ENCODE measurements at places on chromosomes 12 and 14.

DNA sequence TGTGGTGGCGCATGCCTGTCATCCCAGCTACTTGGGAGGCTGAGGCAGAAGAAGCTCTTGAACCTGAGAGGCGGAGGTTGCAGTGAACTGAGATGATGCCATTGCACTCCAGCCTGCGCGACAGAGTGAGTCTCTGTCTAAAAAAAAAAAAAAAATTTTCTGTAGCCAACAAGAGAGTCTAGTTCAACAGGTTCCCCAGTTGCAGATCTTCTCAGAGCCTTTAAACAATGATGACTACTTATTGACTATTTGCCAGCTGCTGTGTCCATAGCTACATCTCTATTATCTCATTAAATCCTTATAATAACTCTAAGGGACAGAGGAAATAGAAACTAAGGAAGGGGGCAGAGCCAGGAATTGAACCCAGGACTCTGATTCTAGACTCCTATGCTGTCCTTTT lies 15.2 kb upstream of the MYL2 start:
- H3K27ac ChIP-seq = no peak overlapping the region
- H3K27me3 ChIP-seq = no peaks in the 10 kb centered on the region
- peaks cover 32% of the 10 kb centered on the region for H3K4me1 ChIP-seq
- H3K36me3 ChIP-seq = no peaks in the 10 kb centered on the region
- H3K4me3 ChIP-seq = no peak overlapping the region
- DNase-seq = no peak

- no peak overlapping the region for H3K27ac ChIP-seq
- H3K27me3 ChIP-seq = no peaks in the 10 kb centered on the region
- peaks cover 3% of the 10 kb centered on the region for H3K36me3 ChIP-seq
- no peak overlapping the region for H3K4me3 ChIP-seq
- no peak for DNase-seq
Measured at GRCh38 chr12:57719777-57720605, 18.6 kb downstream of the AGAP2 start.

- no peak for DNase-seq
- peaks cover 59% of the 10 kb centered on the region for H3K36me3 ChIP-seq
- H3K27ac ChIP-seq = no peak overlapping the region
- peaks cover 6% of the 10 kb centered on the region for H3K4me1 ChIP-seq
Measured at GRCh38 chr12:108800591-108800990, 56.8 kb downstream of the SSH1 start.

DNA sequence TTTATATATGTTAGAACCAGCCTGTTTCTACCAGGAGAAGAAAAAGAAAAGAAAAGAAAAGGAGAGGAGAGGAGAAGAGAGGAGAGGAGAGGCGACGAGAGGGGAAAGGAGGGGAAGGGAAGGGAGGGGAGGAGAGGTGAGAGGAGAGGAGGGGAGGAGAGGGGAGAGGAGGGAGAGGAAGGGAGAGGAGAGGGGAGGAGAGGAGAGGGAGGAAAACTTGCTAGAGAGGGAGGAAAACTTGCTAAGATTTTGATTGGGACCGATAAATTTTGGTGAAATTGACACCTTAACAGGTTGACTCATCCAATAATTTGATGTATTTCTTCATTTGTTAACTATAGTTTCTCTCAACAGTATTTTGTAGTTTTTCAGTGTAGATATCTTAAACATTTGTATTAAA lies 164.0 kb upstream of the SYT1 start:
- peaks cover 25% of the 10 kb centered on the region for H3K4me1 ChIP-seq
- H3K27me3 ChIP-seq = no peaks in the 10 kb centered on the region
- H3K36me3 ChIP-seq = no peaks in the 10 kb centered on the region
- H3K27ac ChIP-seq = no peak overlapping the region
- H3K4me3 ChIP-seq = no peak overlapping the region

DNA sequence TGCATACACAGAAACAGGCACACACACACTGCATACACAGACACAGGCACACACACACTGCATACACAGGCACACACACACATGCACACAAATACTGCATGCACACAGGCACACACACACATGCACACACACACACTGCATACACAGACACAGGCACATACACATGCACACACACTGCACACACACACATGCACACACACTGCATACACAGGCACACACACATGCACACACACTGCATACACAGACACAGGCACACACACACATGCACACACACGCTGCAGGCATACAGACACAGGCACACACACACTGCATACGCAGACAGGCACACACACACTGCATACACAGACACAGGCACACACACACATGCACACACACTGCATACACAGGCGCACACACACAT lies 32.7 kb upstream of the BTBD6 start:
- H3K4me3 ChIP-seq = no peak overlapping the region
- H3K27me3 ChIP-seq = no peaks in the 10 kb centered on the region
- DNase-seq = no peak
- no peak overlapping the region for H3K27ac ChIP-seq
- H3K4me1 ChIP-seq = no peaks in the 10 kb centered on the region

DNA sequence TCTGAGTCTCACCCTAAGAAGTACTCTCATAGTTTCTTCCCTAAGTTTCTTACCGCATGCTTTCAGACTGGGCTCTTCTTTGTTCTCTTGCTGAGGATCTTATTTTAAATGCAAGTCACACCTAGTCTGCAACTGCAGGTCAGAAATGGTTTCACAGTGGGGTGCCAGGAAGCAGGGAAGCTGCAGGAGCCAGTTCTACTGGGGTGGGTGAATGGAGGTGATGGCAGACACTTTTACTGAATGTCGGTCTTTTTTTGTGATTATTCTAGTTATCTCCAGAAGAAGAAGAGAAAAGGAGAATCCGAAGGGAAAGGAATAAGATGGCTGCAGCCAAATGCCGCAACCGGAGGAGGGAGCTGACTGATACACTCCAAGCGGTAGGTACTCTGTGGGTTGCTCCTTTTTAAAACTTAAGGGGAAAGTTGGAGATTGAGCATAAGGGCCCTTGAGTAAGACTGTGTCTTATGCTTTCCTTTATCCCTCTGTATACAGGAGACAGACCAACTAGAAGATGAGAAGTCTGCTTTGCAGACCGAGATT lies 1.7 kb downstream of the FOS start:
- H3K36me3 ChIP-seq = peaks cover 16% of the 10 kb centered on the region
- H3K27me3 ChIP-seq = no peaks in the 10 kb centered on the region
- peak overlapping the region; percentile 97 for H3K4me3 ChIP-seq

DNA sequence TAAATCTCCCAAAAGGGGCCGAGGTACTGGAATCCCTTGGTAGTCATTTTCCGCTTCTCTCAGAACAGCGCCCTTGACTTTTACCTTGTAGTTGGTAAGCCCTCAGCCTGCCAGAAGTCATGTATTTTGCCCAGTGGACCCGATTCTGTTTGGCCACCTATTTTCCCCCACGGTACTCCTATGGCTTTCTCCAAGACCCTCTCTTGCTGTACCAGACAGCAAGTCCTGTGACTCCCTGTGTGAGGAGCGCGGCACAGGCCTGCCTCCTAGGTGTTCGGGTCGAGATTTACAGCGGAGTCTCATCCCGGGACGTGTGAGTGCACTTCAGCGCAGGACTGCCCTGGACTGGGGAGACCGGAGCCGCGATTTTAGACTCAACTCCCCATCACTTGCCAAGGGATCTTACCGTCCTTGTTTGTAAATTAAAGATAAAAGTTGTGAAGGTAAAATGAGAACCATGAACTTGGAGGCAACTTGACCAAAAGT lies 1.1 kb upstream of the MBD6 start:
- H3K27me3 ChIP-seq = no peaks in the 10 kb centered on the region
- peak overlapping the region; percentile 85 for H3K27ac ChIP-seq
- no peak for DNase-seq
- H3K4me3 ChIP-seq = no peak overlapping the region
- H3K36me3 ChIP-seq = peaks cover 15% of the 10 kb centered on the region

GRCh38 chr12:32451816-32452215 lies 52.5 kb downstream of the FGD4 start:
- H3K4me1 ChIP-seq = peaks cover 54% of the 10 kb centered on the region
- no peak overlapping the region for H3K4me3 ChIP-seq
- no peak overlapping the region for H3K27ac ChIP-seq
- no peak for DNase-seq
- no peaks in the 10 kb centered on the region for H3K27me3 ChIP-seq
- H3K36me3 ChIP-seq = no peaks in the 10 kb centered on the region

- H3K27ac ChIP-seq = no peak overlapping the region
- H3K27me3 ChIP-seq = no peaks in the 10 kb centered on the region
- no peaks in the 10 kb centered on the region for H3K4me1 ChIP-seq
Measured at GRCh38 chr12:84497819-84498218, 414.8 kb downstream of the SLC6A15 start.

DNA sequence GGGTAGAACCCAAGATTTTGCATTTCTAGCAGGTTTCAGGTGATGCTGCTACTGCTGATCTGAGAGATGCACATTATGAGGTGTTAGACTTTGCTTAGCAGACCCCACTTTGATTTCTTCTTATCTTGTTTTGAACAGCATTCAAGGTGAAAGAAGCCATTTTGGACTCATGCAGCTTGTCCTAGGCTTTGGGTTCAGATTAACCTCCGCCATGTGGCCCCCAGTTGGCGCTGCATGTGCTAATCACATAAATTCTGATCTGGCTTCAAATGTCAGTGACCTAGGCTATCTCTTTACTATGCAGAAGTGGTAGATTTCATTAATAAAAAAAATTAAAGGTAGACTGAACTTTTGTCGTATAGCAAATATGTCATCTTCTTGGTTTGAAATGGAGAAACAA lies 89.8 kb upstream of the DYRK2 start:
- H3K36me3 ChIP-seq = no peaks in the 10 kb centered on the region
- H3K27ac ChIP-seq = no peak overlapping the region
- DNase-seq = no peak
- no peaks in the 10 kb centered on the region for H3K27me3 ChIP-seq

DNA sequence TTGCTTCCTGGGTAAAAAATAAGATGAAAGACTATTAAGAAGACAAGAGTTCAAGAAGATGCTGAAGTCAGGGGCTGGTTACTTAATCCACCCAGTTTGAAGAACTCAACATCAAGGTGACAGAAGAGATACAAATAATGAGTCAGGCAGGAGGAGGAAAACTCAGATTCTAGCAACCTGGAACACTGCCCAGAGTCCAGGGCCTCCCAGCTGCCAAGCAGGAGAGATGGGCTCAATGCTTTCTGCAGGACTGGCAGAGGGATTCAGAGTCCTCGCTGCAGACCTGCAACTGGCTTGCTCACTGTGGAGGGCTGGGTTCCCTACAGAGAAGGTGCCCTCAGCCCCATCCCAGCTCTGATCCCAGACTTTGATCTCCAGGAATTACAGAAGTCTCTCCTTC lies 28.6 kb upstream of the CEBPE start:
- no peak overlapping the region for H3K27ac ChIP-seq
- no peak for DNase-seq
- no peaks in the 10 kb centered on the region for H3K27me3 ChIP-seq
- no peaks in the 10 kb centered on the region for H3K4me1 ChIP-seq
- no peaks in the 10 kb centered on the region for H3K36me3 ChIP-seq

DNA sequence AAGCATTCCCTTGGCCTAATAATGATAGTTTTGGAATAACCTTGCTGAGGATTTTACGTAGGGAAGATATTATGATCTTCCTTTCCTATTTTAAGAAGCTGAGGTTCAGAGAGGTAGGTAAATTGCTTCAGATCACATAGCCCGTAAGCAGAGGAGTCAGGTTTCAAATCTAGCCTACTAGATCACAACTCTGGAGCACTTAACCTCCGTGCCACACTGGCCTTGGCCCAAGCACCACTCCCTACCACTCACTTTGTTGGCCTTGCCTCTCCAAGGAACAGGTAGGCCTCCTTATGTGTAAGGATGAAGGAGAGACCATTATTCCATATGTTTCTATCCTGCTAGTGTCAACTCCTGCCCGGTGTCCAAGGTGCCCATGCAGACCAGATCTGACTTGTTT lies 12.4 kb upstream of the ACOT1 start:
- no peaks in the 10 kb centered on the region for H3K36me3 ChIP-seq
- no peaks in the 10 kb centered on the region for H3K27me3 ChIP-seq
- DNase-seq = no peak
- no peak overlapping the region for H3K27ac ChIP-seq

GRCh38 chr12:94169495-94169894 lies 21.1 kb downstream of the PLXNC1 start:
- H3K4me1 ChIP-seq = no peaks in the 10 kb centered on the region
- no peaks in the 10 kb centered on the region for H3K36me3 ChIP-seq
- H3K27me3 ChIP-seq = peaks cover 34% of the 10 kb centered on the region
- DNase-seq = no peak
- H3K27ac ChIP-seq = no peak overlapping the region

- H3K4me1 ChIP-seq = no peaks in the 10 kb centered on the region
- no peaks in the 10 kb centered on the region for H3K36me3 ChIP-seq
Measured at GRCh38 chr14:56199095-56199981, 81.1 kb downstream of the PELI2 start.

GRCh38 chr12:593396-594270 lies 69.6 kb downstream of the NINJ2 start:
- no peaks in the 10 kb centered on the region for H3K27me3 ChIP-seq
- no peaks in the 10 kb centered on the region for H3K36me3 ChIP-seq
- no peak overlapping the region for H3K4me3 ChIP-seq
- no peak for DNase-seq
- no peak overlapping the region for H3K27ac ChIP-seq
- peaks cover 3% of the 10 kb centered on the region for H3K4me1 ChIP-seq

DNA sequence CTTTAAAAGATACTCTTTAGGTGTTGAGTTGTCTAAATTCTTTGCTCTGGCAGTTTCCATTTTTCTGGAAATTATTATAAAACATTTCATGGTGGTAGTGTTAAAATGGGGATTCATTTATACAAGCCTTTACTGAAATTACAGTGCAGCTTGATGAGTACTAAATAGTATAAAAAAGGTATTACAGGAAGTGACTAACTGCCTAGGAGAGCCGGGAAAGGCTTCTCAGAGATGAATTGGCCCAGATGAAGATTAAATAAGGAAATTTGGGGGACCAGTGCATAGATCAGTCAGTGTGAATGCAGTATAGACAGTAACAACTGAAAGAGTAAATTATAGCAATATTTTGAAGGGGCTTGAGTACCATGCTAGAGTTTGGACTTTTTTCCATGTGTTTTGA lies 7.5 kb downstream of the PSMA6 start:
- peaks cover 2% of the 10 kb centered on the region for H3K36me3 ChIP-seq
- no peak overlapping the region for H3K27ac ChIP-seq
- no peaks in the 10 kb centered on the region for H3K4me1 ChIP-seq
- H3K27me3 ChIP-seq = no peaks in the 10 kb centered on the region
- DNase-seq = no peak

- no peaks in the 10 kb centered on the region for H3K27me3 ChIP-seq
- peak overlapping the region; percentile 46 for H3K4me3 ChIP-seq
- no peak overlapping the region for H3K27ac ChIP-seq
- H3K36me3 ChIP-seq = no peaks in the 10 kb centered on the region
- peaks cover 43% of the 10 kb centered on the region for H3K4me1 ChIP-seq
Measured at GRCh38 chr12:94615260-94616181, 34.8 kb downstream of the TMCC3 start.

All from HCT116 (cell line).